ENCODE measurements at places on chromosomes 4 and X.

DNA sequence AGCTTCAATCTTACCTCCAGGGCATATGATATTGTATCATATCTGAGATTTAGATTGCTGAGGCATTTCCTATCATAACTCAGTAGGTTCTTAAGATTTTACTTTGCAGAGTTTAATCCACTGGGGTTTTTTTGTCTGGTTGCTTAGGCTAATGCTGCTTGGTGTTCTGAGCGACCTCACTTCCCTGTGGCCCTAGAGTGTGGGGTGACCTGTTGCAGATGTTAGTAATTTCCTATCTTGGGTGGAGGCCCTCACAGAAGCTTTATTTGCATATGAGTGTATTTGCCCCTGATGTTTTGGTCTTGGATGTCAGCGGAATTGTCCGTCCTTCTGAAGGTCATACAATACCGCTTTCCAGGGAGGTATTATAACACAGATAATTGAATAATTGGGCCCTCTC is 137.1 kb downstream of the NDST3 start:
- DNase-seq: no peak

GRCh38 chrX:119971184-119971583 is 27.6 kb upstream of the NKAP start:
- DNase-seq: no peak

DNA sequence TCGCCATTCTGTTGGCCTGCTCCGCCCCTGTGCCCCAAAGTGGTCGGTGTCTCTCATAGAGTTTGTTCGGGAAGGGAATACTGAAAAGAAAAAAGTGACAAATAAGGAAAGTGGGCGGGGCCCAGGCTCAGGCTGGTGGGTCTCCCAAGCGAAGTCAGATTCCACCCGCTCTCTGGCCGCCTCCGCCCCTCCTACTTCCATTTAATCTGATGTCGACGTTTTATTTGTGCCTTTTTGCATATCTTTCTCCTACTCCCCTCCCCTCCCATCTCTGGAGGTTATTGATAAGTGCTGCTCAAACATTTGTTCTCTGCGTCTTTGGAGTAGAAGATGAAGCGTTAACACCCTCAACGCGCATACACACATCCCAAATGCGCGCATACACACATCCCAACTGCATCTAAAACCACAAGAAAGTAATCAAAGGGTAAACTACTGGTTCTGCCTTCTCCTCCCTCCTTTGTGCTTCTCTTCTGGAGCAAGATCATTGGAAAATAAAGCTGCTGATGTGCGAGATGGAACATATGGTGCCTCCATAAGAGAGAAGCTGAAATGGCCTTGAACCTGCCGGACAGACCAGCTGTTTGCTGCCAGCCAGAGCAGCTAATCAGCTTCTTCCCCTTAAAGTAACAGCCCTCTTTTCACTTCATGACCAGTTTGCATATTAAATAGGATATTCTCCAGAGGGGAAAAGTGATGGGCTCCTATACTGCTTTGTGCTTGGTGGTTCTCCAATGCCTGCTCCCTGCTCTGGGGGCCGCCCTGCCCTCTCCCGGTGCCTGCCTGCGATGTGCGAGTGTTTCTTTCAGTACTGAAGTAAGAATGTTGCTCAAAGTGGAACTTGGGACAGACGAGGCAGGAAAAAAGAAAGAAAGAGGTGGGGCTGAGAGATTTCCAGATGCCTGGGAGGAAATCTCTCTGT is 3.1 kb downstream of the MAMLD1 start:
- no peak for DNase-seq

DNA sequence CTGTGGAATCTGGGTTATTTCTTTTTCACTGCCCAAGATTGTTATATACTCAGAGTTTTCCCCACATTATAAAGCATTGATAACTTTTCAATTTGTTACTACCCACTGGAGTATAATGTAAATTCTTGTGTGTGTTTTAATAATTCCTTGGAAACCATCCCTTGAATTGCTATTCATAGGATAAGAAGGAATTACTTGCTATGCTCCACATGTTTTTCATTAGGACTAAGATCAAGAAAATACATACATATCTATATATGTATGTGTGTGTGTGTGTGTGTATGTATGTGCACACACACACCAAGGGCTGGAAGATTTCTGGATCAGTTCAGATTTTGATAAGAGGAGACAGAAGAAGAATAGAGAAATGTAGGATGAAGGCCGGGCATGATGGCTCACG is 206.4 kb upstream of the JADE1 start:
- no peak for DNase-seq

GRCh38 chr4:98098764-98099163 is 44.5 kb downstream of the STPG2 start:
- no peak for DNase-seq

DNA sequence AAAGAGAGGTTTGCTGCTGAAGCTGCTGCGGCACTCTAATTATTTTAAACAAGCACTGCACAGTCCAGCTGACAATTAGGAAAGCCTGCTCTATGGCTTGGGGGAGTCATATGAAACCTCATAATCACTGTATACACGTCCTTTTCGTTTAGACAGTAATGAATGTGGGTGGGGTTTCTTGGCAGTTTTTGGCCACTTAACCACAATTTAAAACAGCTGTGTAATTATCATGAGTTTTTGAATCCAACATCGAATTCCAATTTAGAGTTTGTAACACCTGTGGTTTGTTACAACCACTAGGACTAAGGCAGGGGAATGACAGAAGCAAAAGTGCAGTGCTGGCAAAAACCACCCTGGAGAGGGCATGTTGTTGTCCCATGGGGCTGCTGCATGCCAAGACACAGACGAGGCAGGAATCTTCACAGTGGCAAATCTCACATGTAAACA is 99.5 kb downstream of the CXXC4 start:
- DNase-seq: no peak

- DNase-seq: no peak
Observed at GRCh38 chr4:108533876-108534275, 86.5 kb upstream of the RPL34 start.

DNA sequence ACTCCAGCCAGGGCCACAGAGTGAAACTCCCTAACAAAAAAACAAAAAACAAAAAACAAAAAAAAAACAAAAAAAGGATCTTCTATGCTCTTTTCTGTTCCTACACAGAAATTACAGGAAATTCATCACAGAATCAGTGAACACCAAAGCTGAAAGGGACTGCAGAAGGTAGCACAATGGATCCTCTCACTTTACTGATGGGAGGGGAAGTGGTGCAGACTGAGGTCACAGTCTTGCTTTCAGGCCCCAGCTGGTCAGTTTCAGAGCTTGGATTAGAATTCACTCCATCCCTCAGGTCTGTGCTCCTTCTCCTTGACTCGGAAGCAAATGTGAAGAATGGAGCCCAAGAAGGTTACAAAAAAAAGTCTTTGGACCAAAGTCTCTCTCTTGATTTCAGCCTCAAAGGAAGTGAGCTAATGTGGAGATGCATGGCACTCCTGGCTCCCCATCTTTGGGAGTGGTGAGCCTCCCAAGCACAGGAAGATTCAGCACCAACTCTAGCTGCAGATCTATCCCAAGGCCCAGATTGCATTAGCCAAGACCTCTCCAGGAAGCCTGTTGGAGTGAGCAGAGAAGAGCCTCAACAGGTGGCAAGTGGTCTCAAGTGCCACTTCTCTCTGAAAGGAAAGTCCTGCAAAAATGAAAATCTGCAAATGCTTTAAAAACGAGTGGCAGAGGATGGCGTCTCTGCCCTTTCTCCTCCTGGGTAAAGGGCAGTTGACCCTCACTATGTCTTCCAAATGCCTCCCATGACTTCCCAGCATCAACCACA is 176.0 kb downstream of the MAML3 start:
- DNase-seq: no peak

Measured in activated CD4-positive, alpha-beta T cell treated with anti-CD3 and anti-CD28 coated beads, Interleukin-2, amount 50 U/mL, for 4 hours (primary cell).